8988T (cell line): ENCODE measurements at places on chromosomes 2 and 18.

- DNase-seq, result no peak
These were observed 582.2 kb upstream of the DDX18 start for GRCh38 chr2:117232305-117232704.

- no peak for DNase-seq
These were observed 12.7 kb upstream of the CDH19 start for GRCh38 chr18:66616523-66616983.

- DNase-seq, result peak; percentile 48
These were observed 633 bp upstream of the RNF152 start for GRCh38 chr18:61893309-61893970.

DNA sequence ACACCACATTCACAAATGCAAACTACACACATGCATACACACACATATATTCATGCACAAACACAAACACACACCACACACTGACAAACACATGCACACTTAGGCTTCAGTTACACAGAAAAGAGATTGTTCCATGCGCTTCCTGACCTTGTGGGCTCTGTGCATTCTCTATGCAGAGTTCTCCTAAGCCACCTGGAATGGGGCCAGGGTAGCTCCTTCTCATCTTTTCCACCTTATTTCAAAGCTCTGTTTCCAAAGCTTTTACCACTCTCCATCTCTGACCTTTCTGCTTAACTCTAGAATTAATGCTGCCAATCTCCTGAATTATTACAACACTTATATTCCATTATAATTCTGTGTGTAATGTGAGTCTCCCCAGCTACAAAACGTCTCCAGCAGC lies 522.3 kb upstream of the MYT1L start:
- DNase-seq, result no peak

- DNase-seq, result no peak
These were observed 24.3 kb upstream of the COPS8 start for GRCh38 chr2:237061356-237061755.

- DNase-seq, result no peak
These were observed 951.3 kb downstream of the TSN start for GRCh38 chr2:122706757-122707223.

- DNase-seq, result no peak
These were observed 9.4 kb downstream of the SCYGR4 start for GRCh38 chr2:227626580-227627151.

GRCh38 chr2:107222466-107222865 lies 336.5 kb upstream of the ST6GAL2 start:
- no peak for DNase-seq
